ENCODE measurements at places on chromosomes 2 and 18. TPM values are rescaled to one million over a fixed set of nuclear protein-coding genes. Genes with fewer than 3 reads are reported as not detected.

- no peak for DNase-seq
Measured at GRCh38 chr18:36850527-36851201, 21.7 kb downstream of the KIAA1328 start.

- no peak for DNase-seq
Measured at GRCh38 chr2:148926291-148926961, 51.4 kb downstream of the KIF5C start.

DNA sequence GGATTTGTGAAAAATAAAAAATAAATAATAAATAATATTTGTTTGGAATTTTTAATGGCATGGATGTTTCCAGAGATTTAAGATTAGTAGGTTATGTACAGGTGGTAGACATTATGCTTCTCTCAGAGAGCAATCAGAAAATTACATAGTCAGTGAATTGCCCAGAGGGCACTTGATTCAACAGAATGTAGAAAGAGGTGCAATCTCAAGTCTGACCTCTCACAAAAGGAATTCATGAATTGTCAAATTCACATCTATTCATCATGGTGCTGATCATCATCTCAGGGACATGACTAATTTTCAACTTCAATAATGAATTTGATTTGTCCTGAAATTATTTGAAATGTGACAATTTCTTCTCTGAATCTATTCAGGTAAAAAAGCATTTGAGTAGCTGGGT, 172.5 kb downstream of the PDE11A start:
- DNase-seq = no peak

- DNase-seq = no peak
Measured at GRCh38 chr2:202848813-202849212, 22.8 kb downstream of the ICA1L start.

GRCh38 chr2:33812707-33813106, 213.6 kb upstream of the FAM98A start:
- no peak for DNase-seq

DNA sequence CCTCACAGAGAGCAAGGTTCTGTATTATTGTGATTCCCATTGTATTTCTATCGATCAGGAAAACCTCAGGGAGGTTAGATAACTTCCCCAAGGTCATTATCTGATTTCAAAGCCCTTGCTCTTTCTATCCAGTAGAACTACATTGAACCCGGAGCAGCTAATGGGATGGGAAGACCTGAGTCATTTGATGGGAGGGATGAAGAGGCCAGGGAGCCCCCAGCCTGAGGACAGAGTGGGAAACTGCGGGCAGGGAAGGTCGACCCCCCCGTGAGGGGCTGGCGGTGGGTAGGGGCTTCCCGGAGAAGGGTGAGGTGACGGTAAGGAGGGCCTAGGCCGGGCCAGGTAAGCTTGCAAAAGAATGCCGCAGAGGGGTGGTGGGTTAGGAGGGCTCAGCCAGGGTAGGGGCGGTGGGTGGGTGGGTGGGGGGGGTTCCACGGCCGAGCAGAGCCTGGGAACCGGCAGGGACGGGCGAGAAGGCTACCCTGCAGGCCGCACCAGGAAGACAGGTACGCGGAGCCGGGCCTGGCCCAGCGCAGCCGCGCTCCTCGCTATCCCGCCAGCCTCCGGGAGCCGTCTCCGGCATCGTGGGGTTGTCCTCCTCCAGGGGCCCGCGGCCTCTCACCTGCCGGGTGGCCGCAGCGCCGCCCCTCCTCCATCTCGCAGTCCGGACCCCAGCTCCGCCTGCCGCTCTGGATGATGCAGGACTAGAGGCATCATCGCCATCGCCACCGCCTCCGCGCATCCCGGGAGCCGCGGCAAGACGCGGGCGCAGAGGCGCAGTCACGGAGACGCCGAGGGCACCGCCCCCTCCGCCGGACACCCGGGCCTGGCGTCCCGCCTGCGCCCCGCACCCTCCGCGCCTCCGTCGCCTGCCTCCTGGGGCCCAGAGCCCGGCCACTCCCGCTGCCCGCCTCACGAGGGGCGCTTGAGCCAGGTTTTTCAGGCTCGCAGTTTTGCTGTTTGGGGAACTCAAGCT, at the start of gene GPR75:
Gene GPR75, minus strand, starts transcription at position 762 of the 976 bp plus-strand sequence. CDS start 5,211 bp downstream, outside the sequence.
- DNase-seq = no peak

DNA sequence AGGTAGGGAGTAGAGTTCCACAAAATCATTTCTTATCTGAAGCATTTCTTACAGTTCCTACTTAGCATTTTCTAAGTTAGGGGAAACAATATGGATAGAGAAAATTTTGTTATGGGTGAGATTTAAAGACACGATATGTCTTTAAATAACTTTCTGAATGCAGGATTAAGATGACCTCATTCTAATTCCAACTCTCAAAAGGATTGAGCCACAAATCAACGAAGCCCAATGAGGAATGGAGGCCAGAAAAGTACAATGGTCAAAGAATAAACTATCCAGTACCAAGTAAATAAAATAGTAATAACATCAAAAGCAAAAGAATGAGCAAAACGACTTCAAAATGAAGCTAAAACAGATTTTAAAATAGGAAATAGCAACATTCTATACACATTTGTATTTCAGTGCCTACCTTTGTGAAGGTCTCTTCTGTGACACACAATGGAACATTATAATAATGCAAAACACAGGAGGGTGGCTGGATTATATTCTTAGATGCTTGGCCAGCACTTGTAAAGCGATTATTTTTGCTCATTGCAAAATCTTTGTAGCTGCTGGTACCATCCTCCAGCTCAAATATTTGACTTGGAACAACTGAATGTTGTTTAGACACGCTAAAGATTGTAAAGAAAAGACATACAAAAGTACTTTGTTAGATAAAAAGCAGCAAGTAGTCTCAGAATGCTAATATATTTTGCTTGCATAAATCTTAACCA, 33.8 kb downstream of the HNRNPLL start:
- DNase-seq = no peak

DNA sequence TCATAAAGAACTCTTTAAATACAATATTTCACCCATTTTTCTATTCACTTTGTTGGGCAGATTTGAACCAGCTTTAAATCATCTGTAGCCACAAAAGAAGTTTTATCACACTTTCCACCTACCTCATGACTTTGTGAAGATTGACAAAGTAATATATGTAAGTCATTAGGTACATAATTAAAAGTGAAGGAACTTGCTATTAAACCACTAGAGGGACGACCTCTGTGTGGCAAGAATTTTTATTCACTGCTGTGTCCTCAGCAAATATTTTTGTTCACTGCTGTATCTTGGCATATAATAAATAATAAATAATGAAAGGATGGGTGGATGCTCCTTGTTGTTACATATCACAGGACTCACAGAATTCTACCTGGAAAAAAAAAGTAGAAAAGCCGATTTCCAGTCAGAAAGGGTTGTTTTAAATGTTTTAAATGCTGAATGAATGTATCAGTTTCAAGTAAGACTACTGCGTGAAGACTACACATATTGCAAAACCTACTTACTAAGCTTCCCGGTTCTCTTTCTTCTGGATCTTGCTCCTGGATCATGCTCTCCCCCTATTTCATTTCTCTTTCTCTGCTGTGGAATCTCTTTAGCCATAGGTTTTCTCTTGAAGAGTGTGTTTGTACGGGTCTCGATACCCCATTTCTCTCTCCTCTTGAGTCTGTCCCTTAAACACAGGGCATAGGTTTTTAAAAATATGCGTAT, 44.8 kb downstream of the KCMF1 start:
- DNase-seq = no peak

- DNase-seq = no peak
Measured at GRCh38 chr18:24321071-24321470, 76.6 kb downstream of the OSBPL1A start.

- DNase-seq = no peak
Measured at GRCh38 chr2:129723277-129724020, 256.0 kb upstream of the RAB6C start.

DNA sequence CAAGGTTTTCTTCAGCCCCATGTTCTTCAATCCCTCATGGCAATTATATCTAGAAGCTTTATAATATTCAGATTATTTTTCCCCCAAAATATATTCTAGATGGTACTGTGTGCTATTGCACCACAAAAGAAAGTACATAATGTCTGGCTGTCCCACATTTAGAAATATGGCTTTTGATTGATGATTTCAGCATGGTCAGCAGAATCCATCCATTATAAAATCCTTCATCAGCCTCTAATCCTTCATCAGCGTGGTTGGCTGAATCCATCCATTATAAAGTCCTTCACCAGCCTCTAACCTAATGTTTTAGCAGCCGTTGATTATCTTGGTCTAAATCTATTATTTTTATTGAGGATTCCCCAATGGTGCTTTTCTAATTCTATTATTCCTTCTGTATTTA, 23.3 kb upstream of the HAAO start:
- DNase-seq = no peak

DNA sequence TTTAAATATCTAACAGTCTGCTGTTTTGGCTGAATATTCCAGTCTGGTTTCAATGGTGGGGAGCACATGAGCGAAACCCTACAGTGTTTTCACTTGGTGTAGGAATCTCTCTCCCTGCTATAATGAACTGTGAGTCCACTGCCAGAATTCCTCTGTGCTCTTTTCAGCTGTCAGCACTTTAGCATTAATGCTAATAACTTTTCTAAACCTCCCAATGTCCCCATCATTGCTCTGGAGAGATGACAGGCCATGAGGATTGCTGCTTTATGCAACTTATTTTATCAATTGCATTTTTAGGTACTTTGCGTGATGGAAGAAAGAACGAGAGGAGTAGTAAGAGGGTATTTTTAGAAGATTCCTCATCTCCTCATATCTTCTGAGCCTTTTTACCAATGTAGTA, 25.3 kb downstream of the STK39 start:
- no peak for DNase-seq

DNA sequence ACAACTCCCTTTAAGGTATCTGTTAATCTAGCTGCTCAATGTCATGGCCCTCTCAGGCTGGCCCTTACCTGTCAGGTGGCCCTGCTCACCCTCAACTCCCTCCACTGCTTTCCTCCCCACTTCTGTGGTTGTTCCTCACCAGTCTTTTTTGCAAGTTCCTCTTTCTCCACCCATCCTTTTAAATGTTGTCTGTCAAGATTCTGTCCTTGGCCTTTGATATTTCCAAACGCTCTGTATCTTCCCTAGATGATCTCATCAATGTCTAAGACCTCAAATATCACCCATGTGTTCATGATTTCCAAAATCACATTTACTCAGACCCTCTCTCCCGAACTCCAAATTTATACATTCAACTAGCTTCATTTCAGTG, 3.5 kb downstream of the PTPN2 start:
- DNase-seq = no peak

- DNase-seq = no peak
Measured at GRCh38 chr2:64770137-64770780, 116.5 kb upstream of the SERTAD2 start.

- DNase-seq = no peak
Measured at GRCh38 chr2:84779781-84780180, 101.1 kb downstream of the TRABD2A start.

The CHRND gene
- total RNA-seq = not detected

The SP5 gene
- total RNA-seq = 9.2 TPM

The ITPRID2 gene
- 260 TPM for total RNA-seq

The VWC2L gene
- total RNA-seq = not detected

The CERKL gene
- not detected for total RNA-seq

The NOSTRIN gene
- total RNA-seq = 42.4 TPM

The TEKT4 gene
- total RNA-seq = not detected

The GALNT3 gene
- total RNA-seq = 1.0 TPM

The HOXD13 gene
- not detected for total RNA-seq

The TUBA3E gene
- total RNA-seq = not detected

The IL36B gene
- not detected for total RNA-seq

The CCDC178 gene
- total RNA-seq = 2.4 TPM

The MALL gene
- 33.3 TPM for total RNA-seq

The KCNJ13 gene
- not detected for total RNA-seq
